ENCODE measurements at places on chromosomes 4 and X.

- no peak for DNase-seq
Observed at GRCh38 chr4:180682776-180683175, 1560.4 kb upstream of the TENM3 start.

GRCh38 chr4:102503301-102503746, 2.2 kb downstream of the NFKB1 start:
- DNase-seq = no peak

DNA sequence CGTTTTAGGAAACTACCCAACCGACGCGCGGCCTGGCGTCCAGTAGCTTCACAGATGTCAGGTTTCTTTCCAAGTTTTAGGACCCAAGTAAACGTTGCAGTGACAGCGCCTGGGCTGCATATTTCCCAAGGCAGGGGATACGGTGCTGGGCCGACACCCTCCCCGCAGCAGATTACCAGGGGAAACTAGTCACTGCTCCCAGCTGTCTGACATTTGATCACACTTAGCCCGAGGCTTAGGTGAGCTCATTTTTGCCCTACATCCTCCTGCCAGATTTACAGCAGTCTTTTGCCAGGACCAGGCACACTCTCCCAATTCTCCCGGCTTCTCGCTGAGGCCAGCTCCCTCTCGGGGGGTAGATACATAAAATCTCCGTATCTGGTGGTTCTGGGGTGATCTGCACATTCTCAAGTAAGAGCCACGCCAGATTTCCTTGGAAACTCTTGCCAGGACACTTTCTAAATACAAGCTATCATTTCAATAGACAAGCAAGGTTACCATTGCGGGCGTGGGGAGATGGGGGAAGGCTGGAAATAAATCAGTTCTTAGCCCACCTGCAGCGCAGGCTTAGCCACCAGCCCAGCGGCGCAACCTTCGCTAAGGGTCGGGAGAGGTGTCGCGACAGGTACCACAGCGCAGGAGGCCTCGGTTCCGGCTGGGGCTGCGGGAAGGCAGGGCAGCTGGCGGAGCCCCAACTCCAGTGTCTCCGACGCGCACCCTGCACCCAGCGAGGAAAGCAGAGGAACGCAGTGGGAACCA, 2.5 kb upstream of the SOX3 start:
- DNase-seq = no peak

DNA sequence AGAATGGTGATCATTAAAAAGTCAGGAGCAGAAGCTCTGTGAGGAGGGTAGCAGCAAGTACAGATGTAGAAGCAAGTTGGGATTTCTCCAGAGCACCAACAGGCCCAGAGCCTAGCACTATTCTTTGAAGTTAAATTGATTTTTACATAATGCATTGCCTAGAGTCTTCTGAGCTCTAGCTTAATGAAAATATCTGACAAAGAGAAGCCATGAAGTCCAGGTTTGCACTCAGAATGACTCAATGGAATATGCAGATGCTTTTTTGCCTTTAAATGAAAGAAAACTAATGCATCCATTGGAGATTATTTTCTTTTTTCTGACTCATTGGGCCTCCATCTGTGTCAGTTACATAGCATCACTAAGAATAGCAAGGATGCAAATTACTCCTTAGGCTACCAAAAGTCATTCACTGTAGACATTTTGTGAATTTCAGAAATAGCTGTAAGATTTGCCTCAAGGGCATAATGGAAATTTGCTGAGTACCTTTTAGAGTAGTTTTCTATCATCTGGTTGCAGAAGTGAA, 91.0 kb downstream of the EDA2R start:
- DNase-seq = no peak

DNA sequence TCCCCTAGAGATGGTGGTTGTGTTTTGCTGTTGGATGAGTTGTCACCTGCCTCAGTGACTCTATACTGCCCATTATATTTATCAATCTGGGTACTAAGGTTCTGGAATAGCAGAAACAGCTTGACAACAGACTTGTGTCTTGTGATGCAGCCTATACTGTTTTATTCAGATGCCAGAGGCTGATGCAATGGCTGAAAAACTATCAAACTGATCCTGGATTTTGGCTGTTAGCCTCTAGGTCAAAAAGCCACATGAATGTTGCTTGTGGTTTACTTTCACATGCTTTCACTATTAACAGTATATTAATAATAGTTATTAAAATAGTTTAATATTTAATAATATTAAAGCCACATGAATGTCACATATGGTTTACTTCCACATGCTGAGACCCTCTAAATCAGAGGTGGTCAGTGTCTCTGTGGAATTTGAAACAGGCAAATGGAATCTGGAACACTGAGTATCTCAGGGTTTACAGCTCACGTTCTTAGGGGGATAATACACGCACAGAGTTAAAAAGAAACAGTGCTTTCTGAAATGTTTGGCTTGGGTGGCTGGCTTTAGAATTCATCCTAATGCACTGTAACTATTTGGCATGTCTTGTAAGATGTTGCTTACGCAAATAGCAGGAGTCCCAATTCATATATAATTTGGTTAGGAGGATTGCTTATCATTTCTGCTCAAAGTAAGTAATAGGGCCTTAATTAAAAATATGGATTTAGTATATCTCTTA, 82.5 kb upstream of the LCORL start:
- no peak for DNase-seq

GRCh38 chr4:65999518-65999871, 329.2 kb upstream of the EPHA5 start:
- DNase-seq = no peak

DNA sequence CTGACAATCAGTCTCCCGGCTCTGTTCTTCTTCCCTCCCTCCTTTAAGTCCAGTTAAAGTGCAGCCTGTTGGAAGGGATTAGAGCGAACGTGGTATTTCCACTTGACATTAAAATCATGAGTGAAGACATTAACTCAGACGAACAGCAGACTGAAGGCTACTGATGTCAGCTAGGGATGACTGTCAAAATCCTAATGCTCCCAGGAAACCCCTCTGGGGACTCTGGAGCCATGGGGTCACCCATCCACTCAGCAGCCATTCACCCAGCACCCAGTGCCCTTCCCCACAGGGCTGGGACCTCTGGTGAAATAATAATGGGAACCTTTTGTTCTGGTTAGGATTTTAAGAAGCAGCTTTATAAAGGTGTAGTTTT, 113.9 kb downstream of the DRD5 start:
- DNase-seq = no peak

DNA sequence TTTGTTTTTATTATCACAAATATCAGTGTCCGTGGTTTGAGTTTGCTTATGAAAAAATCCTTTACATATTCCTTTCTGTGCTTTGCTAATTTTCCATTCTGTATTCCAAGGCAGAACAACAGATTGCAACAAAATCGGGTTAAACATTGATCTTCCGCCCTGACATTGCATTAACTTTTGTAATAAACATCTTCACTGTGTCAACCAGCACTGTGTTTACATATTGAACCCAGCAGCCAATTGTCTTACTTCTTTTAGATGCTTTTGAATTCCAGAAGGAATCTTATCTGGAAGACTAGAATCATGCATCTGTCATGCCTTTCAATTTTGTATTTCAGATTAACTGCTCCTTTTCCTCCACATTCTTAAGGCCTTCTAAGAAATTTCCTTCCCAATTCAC, 147.8 kb upstream of the CXXC4 start:
- DNase-seq = no peak

GRCh38 chrX:153927922-153928760, 2.1 kb upstream of the ARHGAP4 start:
- DNase-seq = peak; percentile 90

- DNase-seq = no peak
Observed at GRCh38 chr4:612052-612748, 13.2 kb upstream of the PDE6B start.

DNA sequence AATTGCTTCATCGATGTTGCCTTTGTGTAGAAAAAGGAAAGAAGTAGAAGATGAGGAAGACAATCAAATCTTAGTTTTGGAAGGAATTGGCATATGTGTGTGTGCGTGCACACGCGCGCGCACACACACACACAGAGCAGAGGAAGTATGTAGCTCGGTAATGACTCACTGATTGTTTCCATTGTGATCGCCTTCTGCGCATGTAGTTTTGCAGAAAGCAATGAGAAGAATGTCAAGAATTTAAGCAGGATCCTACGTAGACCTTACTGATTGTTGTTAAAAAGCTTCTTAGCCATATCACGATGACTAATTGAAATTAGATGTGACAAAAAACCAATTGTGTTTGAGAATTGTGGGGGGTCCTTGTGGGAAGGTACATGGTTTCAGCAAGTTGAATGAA, 12.8 kb upstream of the LIMCH1 start:
- no peak for DNase-seq

DNA sequence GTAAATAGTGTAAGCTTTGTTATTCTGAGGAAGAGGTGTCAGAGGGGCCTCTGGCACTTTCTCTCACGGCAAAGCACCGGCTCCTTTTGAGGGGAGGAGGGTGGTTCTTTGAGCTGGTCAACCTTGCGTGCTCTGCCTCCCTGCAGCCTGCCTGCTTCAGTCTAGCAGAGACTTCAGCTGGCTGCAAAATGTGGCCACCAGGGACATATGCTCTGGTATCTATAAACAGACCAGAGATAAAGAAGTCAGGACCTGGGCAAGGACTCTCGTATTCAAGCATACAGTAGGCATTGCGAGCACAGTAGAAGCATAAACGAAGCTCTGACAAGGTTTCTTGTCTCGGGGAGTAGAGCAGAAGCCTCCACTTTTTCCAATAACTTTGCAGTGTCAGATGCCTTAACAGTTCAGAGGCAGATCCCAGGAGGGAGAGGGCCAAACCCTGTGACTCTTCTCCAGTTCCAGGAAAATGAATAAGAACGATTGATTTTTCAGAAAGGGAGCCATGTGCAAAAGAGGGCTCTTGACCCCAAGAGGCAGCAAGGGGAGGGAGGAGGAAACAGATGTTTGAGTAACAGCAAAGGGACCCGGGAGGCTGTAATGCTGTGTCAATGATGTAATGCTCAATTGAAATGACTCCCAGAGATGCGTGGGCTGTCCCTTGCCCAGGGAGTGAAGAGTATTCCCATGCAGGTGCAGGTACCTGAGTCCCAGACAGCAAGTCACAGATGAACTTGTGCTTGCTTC, 57.9 kb upstream of the TEX13D start:
- no peak for DNase-seq

All from nephron progenitor cell (in vitro differentiated cells).